ENCODE measurements at places on chromosomes 2 and 18.

- no peak for DNase-seq
These were observed 39.1 kb upstream of the FIGN start for GRCh38 chr2:163774862-163775261.

DNA sequence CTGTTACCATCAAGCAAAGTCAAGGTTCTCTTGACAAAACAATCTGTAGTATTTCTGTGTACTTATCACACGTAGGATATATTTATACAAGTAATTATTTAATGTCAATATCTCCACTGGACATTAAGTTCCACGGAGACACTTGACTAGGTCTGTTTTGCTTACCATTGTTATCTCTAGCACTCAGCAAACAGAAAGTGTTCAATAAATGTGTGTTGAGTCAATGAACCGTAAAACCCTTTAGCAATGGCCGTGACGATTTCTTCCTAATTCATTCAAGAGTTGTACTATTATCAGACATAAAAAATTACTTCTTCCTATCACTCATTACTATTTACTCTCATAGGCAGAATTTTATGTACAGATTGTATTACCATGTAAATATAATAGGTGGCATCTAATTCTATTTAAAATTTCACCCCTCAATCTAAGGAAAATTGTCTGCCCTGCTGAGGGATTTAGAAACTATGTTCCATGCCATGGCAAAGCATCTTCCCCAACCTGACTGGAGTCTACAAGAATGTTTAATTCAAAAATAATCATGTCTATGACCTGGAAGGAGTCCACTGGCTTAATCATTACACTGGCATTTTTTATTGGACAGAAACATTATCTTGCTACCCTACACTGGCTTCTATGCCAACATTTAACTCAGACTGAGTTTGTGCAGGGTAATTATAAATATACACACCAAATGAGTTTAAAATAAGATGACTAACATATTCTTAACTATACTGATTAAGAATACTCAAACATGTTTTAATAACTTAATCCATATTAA is 301.9 kb downstream of the ZEB2 start:
- DNase-seq = no peak

DNA sequence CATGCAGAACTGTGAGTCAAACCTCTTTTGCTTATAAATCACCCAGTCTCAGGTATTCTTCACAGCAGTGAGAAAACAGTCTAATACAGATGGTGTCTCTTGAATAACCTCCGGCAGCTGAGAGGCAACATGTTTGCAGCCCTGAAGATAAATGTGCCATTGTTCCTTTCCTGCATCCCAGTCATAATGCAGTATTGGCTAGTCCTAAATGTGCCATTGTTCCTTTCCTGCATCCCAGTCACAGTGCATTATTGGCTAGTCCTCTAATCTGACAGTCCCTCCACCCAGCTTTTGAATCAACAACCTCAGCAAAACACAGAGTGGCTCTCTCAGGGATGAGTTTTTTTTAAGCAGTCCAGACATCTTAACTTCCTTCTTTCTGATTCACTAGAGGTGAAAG is 550.7 kb downstream of the RIT2 start:
- DNase-seq = no peak

DNA sequence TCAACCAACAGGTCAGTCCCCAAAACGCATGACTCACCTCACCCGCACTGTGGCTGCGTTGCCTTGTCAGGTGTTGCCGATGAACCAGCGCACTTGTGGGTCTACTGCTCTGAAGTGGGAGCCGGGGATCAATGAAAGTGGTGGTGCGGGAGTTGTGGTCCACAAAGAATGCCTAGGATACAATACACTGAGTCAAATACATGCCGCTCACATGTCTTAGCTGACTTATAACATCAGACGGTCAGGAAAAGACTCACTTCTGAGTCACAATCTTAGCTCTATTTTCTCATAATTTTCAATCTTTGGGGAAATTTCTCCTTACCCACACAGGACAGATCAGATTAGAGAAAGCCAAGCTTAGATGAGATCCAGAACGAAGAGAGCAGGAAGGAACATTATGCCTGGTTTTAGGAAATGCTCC is 107.1 kb upstream of the STK17B start:
- peak; percentile 63 for DNase-seq

- DNase-seq = no peak
These were observed 37.0 kb downstream of the GCG start for GRCh38 chr2:162115076-162115475.

- DNase-seq = no peak
These were observed 28.0 kb downstream of the INO80C start for GRCh38 chr18:35469725-35470124.

DNA sequence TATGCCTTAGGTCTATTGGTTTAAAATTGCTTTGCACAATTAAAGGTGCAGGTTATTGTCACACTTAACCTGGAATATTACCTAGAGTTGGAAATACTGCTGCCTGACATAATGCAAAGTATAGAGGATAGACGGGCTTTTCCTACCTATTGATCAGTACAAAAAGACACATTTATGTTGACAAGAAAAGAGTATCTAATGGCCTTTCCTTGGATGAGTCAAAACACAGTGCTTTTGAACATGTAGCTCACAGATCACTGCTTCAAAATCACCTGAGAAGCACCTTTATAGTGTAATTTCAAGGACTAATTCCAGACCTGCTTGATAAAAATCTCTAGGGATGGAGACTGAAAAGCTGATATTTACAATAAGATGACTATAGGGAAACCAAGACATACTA is 262.8 kb downstream of the DCC start:
- no peak for DNase-seq

GRCh38 chr2:42819160-42819559 is 26.8 kb upstream of the HAAO start:
- DNase-seq = no peak

DNA sequence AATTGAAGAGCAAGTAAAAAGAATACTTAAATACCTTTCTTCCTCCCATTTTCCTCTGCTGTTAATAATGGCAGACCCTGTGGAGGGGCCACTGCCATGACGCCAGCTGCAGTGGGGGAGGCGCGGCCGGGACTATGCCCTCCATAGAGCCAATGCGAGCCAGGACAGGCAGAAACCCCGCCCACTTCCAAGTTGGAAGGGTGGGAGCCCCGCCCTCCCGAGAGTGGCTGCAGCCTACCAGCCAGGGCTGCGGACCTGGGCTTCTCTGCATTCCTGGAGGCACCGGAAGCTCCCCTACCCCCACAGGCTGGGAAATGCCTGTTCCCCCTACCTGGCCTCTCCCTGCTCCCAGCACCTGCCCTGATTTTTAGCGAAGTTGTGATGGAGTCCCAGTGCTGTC is 439.4 kb upstream of the CDH19 start:
- no peak for DNase-seq

DNA sequence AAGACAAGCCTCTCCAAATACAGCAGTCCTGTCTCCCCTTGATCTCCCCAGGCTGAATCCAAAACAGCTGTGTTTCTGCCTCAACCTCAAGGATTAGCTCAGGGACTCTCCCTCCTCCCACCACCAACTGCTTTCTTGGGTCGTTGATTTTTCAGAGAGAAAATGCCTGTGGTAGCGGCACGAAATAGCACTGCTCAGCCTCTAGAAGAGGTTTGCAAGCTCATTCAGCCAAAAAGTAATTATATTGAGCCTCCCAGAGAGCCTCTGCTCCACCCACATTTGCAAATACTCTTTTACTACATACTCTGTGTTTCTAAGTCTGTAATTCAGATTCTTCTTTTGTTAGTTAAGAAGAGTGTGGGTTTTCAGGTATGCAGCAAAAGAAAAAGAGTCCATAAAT is 396.4 kb upstream of the TNP1 start:
- DNase-seq = no peak

DNA sequence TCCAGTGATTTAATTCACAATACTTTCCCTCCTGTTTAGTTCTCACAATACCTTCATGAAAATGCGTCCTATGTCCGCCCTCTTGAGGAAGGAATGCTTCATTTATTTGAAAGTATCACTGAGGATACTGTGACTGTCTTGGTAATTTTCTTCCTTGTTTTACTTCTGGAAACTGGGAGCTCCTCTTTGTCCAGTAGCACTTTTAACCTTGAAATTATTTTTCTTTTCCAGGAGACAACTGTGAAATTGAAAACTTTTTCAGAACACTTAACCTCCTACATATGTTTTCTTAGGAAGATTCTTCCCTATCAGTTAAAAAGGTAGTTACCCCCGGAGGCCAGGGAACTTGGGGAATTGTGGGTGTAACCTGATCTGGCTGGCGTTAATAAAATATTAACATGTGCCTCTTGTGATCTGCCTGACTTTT is 58.9 kb upstream of the STON1 start:
- DNase-seq = no peak

DNA sequence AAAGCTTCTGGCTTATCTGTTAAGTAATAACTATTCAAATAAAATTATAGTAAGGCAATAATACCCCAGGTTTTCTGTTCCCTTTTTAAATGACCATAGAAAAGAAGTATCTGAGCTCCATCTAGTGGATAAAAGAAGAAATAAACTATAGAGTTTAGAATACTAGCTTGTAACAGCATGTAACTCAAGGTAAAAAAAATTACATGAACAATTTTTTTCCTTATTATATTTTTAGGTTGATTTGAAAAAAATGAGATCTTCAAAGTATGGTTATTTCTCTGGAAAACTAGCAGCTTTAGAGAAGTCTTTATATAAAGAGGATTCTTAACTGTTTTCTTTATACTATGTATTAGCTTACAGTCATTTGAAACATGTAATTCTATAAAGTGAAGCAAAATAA is 58.1 kb downstream of the NCKAP1 start:
- no peak for DNase-seq

GRCh38 chr2:182504903-182505302 is 78.1 kb upstream of the PDE1A start:
- DNase-seq = no peak
